CD4-positive, alpha-beta T cell treated with Interleukin-15 for 1 hour (primary cell): ENCODE measurements at places on chromosomes 7 and 10.

DNA sequence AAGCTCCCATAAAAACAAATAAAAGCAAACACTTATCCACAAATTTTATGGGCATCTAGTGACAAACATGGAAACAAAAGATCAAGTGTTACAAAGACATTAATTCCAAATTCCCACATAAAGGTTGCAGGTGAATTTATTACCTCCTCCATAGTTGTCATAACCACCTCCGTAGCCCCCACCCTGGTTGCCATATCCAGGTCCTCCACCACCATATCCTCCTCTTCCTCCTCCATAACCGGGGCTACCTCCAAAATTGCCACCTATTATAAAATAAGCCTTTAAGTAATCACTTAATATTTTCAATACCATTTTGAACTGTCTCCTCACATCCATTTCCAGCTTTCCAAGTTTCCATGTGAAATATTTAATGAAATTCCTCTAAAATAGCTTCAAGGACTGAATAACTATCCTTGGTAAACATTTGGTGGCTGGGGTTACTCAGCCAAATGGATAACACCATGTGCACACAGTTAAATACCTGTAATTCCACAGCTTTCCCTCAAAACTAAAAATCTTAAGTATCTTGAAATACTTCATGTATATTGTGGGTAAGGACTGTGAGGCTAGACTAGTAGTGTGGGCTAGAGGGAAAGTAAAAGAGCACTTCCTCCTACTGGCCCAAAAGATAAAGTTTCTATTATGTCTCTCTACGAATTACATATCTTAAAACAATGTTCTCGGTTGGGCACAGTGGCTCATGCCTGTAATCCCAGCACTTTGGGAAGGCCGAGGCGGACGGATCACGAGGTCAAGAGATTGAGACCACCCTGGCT, 6.9 kb downstream of the HNRNPA2B1 start:
- no peak for DNase-seq

GRCh38 chr10:32746869-32747268, 211.2 kb downstream of the ITGB1 start:
- DNase-seq, result no peak

DNA sequence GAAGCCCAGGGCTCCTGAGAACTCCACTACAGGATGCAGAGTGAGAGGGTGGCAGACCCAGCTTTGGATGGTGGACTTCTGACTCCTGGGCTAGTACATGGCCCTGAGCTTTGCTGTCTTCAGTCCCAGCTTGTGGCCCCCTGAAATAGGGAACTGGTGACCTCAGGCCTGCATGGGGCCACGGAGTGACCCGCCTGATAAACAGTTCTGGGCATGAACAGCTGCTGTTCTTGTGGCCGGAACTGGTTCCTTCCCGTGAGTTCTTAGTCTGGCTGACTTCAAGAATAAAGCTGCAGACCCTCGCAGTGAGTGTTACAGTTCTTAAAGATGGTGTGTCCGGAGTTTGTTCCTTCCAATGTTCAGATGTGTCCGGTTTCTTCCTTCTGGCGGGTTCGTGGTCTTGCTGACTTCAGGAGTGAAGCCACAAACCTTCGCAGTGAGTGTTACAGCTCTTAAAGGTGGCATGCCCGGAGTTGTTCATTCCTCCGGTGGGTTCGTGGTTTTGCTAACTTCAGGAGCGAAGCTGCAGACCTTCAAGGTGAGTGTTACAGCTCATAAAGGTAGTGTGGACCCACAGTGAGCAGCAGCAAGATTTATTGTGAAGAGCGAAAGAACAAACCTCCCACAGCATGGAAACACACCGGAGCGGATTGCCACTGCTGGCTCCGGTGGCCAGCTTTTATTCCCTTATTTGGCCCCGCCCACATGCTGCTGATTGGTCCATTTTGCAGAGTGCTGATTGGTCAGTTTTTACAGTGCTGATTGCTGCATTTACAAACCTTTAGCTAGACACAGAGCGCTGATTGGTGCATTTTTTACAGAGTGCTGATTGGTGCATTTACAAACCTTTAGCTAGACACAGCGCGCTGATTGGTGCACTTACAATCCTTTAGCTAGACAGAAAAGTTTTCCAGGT, 268.0 kb downstream of the ZEB1 start:
- DNase-seq, result peak; percentile 36

DNA sequence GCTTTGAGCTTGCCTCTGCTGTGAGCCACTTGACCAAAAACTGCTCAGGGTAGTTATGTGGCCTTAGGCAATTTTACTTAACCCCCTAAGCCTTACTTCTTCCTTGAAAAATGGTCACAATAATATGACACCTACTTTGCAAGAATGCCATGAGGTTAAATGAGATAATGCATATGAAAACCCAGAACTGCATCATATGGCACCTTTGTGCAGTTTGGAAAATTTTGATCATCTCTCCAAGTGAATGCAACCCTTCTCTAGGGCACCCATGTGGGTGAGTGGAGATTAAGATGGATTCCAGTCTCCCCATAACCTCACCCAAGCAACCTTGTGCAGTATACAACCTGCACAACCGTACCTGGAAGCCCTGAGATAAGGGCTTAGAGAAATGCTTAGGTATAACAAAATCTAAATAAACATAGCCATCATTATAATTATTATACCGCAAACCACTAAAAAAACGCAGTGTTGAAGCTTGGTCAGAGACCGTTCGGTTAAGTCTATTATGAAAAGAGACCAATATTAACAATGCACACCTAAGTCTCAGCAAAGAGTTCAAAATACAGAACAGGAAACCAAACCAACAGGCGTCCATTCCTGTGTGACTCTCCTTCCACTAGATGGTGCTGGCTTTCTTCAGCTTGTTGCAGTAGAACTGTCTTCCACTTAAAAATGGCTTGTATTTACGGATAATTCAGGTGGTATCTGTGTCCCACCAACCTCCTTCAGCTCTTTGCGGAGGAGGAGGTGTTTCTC, 21.0 kb upstream of the ASB15 start:
- no peak for DNase-seq

DNA sequence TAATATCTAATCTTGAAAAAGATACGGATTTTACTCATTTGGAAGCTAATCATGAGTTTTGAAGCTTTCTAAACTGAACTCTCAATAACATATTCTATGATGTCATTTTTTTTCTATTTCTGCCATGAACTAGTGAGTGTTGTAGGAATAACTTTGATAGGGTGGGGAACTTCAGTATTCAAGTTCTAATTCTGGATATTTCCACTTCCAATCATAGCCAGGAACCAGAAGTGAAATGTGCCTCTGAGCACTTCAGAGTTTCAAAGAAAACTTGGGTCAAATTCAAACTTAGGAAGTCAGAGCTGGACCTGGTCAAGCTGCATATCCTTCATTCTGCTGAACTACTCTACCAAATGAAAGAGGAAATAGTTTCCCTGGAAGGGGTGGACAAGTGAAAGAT, 847 bp downstream of the AGMO start:
- no peak for DNase-seq

GRCh38 chr10:54139819-54140428, 661.1 kb downstream of the PCDH15 start:
- no peak for DNase-seq
